ENCODE measurements at places on chromosomes 7 and 10. TPM values are rescaled to one million over a fixed set of nuclear protein-coding genes. Genes with fewer than 3 reads are reported as not detected.

- peaks cover 23% of the 10 kb centered on the region for H3K36me3 ChIP-seq
- no peak overlapping the region for H3K4me3 ChIP-seq
- no peaks in the 10 kb centered on the region for H3K27me3 ChIP-seq
Measured at GRCh38 chr7:92072121-92072520, 62.2 kb downstream of the CYP51A1 start.

GRCh38 chr7:144518360-144518759, 114.9 kb upstream of the NOBOX start:
- H3K4me3 ChIP-seq = no peak overlapping the region
- H3K27me3 ChIP-seq = no peaks in the 10 kb centered on the region
- no peaks in the 10 kb centered on the region for H3K36me3 ChIP-seq

GRCh38 chr7:154902600-154903082, 100.3 kb downstream of the PAXIP1 start:
- H3K27me3 ChIP-seq = peaks cover 1% of the 10 kb centered on the region
- no peak overlapping the region for H3K4me3 ChIP-seq
- H3K36me3 ChIP-seq = no peaks in the 10 kb centered on the region
- no peaks in the 10 kb centered on the region for H3K4me1 ChIP-seq
- no peak for DNase-seq

Gene SEMA3C
- not detected for total RNA-seq

Gene PNLIPRP1
- not detected for total RNA-seq

Measured in activated CD8-positive, alpha-beta T cell treated with anti-CD3 and anti-CD28 coated beads for 36 hours (primary cell).